Peyer's patch (tissue), 4 donors: ENCODE measurements at places on chromosomes 12 and 14. TPM values are rescaled to one million over a fixed set of nuclear protein-coding genes. Genes with fewer than 3 reads are reported as not detected.

DNA sequence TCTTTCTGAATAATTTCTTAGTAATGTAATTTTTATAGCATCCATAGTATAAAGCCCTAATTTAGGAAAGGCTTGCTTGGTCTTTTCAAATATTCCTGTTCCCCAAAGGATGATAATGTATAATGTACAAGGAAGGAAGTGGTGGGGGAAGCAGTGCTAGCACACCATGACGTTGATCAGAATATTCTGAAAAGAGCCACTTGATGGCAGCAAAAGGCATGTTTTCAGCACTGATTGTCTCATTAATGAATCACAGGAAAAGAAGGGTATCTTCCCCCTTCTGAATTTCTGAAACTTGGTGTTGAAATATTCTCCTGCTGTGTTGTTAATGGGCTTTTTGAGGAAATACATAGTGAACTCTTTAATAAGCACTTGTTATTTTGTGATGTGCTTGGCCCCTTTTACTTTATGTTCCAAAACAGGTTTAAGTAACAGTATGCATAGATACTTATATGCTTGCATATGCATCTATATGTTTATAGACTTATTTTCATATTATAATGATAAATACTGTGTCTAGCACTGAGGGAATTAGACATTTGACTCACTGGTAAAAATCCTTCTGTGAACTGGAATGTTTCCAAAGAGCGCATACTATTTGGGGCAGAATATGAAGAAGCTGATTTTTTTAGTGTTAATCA lies 122.0 kb downstream of the TMEM117 start:
- no peak for DNase-seq

DNA sequence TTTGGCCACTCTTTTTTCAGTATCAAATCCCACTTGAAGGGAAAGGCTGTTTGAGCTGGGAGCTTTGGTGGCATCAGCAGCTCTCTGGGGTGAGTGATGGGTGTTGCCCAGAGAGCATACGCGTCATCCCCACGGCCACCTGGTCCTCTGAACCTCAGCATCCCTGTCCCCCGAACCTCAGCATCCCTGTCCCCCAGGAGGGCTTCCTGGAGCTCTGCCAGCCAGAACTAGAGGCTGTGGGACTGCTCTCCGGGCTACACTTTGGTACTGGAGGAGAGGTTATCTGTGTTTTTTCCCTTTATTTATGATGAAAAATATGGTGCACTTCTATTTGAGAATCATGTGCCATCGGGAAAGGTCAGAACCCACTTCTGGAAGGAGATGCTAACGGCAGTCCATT lies 131.5 kb upstream of the RTL1 start:
- peak; percentile 22 for DNase-seq

The GPR137C gene
- not detected for total RNA-seq

- no peak for DNase-seq
These were observed 16.6 kb downstream of the SSTR1 start for GRCh38 chr14:38224338-38224737.

DNA sequence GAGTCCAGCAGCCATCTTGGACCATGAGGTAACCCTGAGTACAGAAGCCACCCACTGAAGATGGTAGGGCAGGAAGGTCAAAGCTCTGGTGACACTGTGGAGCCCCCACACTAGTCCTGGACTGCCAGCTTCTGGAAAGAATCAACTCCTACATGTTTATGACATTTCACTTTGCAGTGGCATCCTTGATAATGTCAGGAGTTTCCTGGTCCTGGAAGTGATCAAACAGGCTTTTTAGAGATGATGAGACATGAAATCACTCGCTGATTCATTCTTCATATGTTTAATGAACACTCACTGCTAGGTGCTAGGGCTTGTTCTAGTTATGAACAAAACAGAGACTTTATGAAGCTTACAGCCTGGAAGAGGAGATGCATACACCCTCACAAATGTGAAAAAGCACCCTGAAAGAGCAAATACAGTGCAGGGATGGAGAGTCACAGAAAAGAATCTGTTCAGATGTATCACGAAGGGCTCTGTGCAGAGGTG lies 15.8 kb upstream of the HNF1A start:
- DNase-seq, result no peak

GRCh38 chr12:23211384-23212320 lies 586.7 kb downstream of the ETNK1 start:
- DNase-seq, result no peak

- DNase-seq, result no peak
These were observed 224.1 kb upstream of the EGLN3 start for GRCh38 chr14:34174973-34175372.

DNA sequence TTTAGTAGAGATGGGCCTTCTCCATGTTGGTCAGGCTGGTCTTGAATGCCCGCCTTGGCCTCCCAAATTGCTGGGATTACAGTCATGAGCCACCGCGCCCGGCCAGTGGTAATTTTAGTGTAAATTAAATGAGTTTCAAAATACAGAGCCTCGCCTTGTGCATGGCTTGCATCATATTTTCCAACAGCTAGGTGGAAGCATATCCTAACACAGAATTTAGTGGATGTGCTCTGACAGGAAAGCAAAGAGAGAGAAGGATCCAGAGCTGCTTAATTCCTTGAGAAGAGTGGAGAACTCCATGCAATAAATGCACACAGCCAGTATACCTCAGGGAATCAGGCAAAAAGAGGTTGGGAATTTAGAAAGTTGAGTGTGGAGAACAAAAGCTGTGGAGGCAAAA lies 2.5 kb downstream of the OR6C2 start:
- DNase-seq, result no peak
